ENCODE measurements at places on chromosomes 5 and 9.

DNA sequence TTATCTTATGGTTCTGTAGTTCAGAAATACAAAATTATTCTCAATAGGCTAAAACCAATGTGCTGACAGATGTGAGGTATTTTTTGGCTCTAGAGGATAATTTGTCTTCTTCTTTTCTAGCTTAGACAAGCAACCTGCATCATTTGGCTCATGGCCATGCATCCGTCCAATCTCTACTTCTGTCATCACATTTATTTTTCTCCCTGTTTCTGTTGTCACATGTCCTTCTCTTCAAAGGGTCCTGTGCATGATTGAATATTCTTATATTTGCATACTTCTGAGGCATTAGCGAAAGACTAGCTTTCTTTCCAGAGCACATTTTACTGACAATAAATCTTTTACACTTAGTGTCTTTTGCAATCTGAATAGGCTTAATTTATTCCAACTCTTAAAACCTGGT is 564.7 kb downstream of the CDH10 start:
- no peak for DNase-seq

DNA sequence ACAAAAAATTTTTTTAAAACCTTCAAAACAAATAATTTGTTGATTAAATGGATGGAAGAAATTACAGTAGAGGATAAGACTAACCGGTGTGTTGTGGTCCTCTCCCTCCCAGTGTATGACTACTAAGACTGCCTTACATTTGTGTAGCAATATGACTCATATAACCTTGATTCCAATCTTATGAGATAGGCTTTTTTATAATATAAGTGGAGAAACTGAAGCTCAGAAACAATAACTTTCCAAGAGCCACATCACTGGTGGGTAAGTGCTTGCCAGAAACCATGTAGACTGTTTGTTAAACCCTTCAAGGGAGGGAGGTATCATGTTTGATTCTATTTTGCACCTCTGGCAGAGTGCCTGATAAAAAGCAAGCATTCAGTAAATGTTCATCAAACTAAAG is 47.5 kb downstream of the NLN start:
- no peak for DNase-seq

- DNase-seq: no peak
Observed at GRCh38 chr5:75091597-75091996, 39.2 kb upstream of the GCNT4 start.

GRCh38 chr9:120690372-120690771 is 23.9 kb downstream of the MEGF9 start:
- DNase-seq: no peak
